ENCODE measurements at places on chromosomes 3 and 15.

- DNase-seq, result peak; percentile 30
Observed at GRCh38 chr15:54273928-54274327, 295.7 kb downstream of the UNC13C start.

DNA sequence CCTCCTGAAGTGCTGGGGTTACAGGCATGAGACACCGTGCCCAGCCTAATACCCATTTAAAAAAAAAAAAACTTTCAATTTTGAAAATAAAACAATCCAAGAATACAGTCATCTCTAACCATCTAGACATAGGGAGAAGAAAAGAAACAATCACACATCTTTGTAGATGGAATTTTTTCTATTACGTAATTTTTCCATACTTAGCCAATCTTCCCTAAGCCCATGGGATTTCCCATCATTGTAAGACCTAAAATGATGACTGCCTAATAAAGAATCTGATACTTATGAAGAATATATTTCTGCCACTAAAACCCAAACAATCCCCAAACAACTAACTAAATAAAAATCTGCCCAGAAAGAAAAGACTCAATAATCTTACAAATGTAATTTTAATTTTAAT, 88.7 kb downstream of the CBLB start:
- no peak for DNase-seq

GRCh38 chr15:76006136-76006778, 6.0 kb downstream of the NRG4 start:
- DNase-seq, result no peak

DNA sequence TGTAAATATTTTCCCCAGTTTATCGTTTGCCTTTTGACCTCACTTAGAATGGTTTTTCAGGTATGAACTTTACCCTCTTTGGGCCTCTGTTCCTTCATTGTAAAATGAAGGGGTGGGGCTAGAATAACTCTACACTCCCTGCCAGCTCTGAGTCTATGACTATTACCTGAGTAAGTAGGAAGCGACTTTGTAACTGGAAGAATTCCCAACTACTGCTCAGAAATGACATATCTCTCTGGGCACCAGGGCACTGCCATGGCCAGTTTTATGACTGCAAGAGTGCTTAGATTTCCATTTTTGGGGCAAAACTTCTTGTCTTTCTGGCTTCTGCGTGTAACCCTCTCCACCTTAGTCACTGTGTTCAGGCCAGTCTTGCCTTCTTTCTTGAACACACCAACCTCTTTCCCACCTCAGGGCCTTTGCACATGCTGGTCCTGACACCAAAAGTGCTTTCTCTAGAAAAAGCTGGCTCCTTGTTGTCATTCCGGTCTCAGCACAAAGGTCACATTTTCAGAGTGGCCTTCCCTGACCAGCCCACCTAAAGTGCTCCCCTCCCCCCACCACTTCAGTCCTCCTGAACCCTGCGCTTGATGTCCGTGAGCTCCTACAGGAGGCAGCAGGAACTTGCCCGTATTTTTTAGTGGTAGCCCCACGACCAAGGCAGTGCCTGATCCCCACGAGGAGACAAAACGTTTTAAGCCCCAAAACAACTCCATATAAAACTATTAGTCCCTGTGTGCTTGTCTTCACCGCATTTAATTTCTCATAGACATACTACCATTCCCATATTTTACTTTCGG, 25.6 kb downstream of the CDCP1 start:
- DNase-seq, result no peak

- DNase-seq, result no peak
Observed at GRCh38 chr3:163773136-163773535, 1305.2 kb downstream of the SI start.

- DNase-seq, result peak; percentile 69
Observed at GRCh38 chr15:70327856-70328678, 230.3 kb upstream of the TLE3 start.

GRCh38 chr3:145070795-145071194, 1090.2 kb downstream of the PLOD2 start:
- DNase-seq, result no peak

- peak; percentile 94 for DNase-seq
Observed at GRCh38 chr3:48507256-48508061, 3.5 kb upstream of the SHISA5 start.

GRCh38 chr3:23493889-23494288, 290.8 kb downstream of the UBE2E2 start:
- no peak for DNase-seq

DNA sequence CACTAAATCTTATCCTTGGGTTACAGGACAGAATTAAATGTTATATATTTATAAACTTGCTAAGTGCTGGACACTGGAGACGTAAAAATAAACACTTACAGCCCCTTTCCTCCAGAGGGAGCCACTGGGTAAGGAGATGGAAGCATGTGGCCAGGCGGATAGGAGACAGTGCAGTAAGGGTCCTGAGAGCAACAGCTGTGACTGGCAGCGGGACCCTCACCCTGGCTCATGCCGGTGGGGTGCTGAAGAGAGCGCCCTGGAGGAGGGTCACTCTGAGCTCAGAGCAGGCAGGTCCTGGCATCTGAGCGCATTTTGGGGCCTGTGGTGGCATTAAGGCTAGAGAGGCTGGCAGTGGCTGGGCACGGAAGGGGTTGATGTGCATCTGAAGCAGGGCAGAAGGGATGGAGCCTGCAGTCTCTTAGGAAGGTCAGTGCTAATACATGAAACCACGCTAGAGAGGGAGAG, 16.0 kb downstream of the SEC61A1 start:
- DNase-seq, result peak; percentile 48

DNA sequence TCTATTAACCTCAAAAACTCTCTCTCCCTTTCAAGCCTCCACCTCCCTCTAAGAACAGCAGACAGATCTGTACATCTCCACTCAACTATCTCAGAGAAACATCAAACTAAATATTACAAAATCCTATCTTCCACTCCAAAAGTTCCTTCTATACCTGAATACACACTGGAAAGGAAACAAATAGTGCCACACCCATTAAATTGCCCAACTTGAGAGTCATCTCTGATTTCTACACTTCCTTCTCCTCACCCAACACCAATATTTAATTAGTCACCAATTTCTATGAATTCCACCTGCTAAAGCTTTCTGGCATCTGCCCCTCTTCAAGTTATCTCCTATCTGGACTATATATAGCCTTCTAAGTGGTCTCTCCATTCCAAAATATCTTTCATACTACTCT, 65.8 kb downstream of the PEAK1 start:
- no peak for DNase-seq

DNA sequence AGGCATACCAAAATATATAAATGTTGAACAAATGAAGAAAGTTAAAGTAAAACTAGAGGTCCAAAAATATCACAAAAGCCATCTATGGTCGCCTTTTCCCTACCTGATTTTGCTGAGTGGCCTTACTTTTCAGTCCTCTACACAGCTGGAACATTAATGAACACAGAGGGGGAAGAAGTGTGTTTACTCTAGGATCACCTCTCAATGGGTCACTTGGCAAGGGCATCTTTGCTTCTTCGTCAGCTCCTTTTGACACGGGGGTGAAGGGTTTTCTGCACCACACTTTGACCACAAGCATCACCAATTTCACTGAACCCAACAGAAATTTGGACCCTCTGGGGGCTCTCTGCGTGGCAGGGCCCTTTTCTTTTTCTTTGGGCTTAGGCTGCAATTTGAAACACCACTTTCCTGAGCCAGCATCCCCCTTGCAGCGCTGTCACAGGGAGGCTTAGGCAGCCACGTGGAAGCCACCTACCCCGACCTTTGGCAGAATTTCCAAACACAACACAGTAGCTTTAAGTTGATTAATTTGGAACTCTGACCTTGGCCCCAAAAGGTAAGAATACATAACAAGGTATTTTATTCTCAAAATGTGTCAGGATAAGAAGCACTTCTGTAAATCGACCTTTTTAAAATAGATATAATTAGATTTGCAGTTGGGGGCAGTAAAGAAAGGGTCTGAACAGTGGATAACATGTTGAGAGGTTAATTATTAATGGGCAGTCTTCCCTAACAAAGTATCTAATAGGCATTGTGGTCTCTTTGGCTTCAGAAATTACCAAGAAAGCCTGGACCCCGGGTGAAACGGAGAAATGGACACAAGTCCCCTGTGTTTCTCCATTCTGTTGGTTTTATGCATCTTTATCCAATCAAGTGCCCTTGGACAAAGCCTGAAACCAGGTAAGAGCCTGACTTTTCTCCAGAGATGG, at the start of gene LIPC:
TSS of gene LIPC (plus strand) at position 771 of the 929 bp plus-strand sequence. CDS start at position 813, 42 bp downstream.
- no peak for DNase-seq

GRCh38 chr3:179324270-179324754, 1.5 kb downstream of the ZNF639 start:
- DNase-seq, result no peak

DNA sequence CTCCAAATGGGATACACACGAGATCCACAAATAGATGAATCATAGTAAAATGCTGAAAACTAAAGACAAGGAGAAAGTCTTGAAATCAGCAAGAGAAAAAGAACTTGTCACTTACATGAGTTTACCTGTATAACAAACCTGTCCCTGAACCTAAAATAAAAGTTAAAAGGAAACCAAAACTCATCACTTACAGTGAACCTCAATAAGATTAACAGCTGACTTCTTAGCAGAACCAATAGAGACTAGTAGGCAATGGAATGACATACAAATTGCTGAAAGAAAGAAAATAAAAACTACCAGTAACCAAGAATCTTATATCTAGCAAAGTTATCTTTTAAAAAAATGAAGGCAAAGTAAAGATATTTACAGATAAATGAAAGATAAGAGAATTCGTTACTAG, 27.4 kb downstream of the SEC22A start:
- DNase-seq, result peak; percentile 9

DNA sequence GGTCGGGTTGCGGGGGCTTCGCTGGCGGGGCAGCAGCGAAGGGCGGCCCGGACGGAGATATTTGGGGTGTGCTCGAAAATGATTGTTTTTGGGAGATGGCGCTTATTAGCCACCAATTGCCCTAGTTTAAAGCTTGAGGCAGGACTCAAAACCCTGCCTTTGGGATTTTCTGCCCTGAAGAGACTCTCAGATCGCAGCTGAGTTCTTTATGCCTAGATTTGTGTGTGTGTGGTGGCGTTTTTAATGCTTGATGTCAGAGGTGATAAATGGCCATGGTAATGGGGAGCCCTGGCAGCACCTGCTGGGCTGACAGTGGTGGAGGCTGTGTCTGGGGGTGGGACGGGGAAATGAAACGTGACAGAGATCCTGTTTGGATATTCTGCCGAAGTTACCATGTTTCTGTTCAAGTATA, 604 bp downstream of the KCTD6 start:
- peak; percentile 18 for DNase-seq

DNA sequence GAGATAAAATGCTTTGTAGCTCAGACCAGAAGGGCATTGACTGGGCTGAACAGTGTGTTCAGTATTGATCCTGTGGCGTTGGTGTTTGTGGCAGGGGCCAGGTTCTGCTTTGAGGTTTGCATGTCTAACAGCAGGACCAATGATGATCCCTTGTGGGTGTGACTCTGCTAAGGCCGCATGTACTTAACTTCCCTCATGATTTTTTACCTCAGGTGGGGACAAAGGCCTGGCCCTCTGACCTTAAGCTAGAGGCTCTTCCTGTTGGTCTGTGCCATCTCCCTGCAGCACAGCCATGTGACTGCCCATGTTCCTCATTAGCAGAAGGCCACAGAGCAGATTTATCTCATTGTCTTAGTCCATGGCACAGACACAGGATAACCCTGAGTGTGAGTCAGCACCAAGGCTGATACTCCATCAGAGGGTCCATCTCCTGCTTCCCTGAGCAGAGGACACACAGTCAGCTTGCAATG, 34.3 kb upstream of the BSN start:
- no peak for DNase-seq

GRCh38 chr3:182715006-182715405, 78.3 kb upstream of the ATP11B start:
- DNase-seq, result no peak

DNA sequence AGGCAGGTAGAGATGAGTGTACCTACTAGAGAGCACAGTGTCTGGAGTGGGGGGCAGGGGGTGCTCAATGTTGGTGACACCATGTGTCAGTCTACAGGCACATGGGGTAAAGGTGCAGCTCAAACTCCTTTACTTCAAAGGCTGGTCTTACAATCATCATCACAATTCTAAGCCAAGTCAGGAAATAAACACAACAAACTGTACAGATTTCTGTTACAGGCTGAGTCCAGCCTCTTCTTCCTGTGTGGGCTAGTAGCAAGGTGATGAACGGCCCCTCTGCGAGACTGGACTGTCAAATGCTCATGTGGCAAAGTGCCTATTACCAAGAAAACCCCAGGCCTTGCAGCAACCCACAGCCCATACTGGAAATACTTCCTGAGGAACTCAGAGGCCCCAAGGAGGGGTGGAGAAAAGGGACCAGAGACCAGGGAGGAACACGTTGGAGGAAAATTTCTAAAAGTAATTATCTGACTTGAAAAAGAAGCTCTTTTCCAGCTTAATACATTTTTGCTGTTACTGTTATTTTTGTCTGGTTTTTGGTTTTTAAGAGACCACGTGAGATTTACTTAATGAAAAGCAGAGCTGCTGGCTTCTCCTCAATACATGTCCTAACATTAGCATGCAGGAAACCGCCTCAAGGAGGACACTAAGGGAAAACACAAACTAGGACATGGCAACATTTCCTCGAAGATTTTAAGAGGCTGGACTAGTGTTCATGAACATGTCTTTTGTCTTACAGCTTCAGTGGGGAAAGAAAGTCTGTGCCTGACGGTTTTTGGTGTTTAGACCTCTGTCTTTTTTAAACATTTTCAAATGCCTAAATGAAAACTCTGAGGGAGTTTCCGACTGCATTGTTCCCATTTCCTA, 29.5 kb downstream of the TBC1D2B start:
- no peak for DNase-seq

DNA sequence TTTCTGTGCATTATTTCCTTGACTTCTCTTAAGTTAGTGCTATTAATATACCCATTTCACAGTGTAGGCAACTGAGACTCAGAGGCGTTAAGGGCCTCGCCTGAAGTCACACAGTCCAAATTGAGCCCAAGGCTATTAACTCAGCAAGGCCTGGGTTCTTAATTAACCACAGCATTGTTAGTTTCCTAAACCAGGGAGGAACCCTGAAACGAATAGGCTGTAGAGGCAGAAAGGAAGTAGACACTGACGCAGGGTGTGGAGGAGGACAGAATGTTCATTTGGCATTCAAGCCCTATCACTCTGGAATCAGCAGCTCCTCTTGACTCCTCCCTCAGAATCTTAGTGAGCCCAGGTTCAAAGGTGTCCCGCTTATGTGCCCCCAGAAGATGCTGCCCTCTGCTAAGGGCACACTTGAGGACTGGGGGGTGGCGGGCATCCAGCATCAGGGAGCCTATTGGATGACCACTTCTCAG, 13.9 kb downstream of the ARHGEF3 start:
- no peak for DNase-seq

- DNase-seq, result no peak
Observed at GRCh38 chr3:195366200-195366925, 76.5 kb downstream of the ACAP2 start.

- no peak for DNase-seq
Observed at GRCh38 chr3:163745204-163745603, 1333.1 kb downstream of the SI start.

- no peak for DNase-seq
Observed at GRCh38 chr3:154274348-154274747, 49.9 kb downstream of the DHX36 start.

DNA sequence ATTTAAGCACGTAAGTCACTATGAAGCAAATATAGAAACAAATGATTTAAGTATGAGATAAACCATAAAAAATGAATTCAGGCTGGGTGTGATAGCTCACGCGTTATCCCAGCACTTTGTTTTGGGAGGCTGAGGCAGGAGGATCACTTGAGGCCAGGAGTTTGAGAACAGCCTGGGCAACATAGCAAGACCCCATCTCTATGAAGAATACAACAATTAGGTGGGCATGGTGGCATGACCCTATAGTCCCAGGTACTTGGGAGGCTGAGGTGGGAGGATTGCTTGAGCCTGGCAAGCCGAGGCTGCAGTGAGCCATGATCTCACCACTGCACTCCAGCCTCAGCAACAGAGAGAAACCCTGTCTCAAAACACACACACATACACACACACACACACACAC, 34.2 kb downstream of the TMCC1 start:
- no peak for DNase-seq

Data from SJCRH30 (cell line).